Stimulated activated CD4-positive, alpha-beta T cell treated with anti-CD3 and anti-CD28 coated beads, Interleukin-1b, Interleukin-23, amount 100 ng/mL, for 24 hours (primary cell): ENCODE measurements at places on chromosomes 4 and X.
A peak's percentile ranks its signal among the peaks of the same experiment; 100 is the strongest.

DNA sequence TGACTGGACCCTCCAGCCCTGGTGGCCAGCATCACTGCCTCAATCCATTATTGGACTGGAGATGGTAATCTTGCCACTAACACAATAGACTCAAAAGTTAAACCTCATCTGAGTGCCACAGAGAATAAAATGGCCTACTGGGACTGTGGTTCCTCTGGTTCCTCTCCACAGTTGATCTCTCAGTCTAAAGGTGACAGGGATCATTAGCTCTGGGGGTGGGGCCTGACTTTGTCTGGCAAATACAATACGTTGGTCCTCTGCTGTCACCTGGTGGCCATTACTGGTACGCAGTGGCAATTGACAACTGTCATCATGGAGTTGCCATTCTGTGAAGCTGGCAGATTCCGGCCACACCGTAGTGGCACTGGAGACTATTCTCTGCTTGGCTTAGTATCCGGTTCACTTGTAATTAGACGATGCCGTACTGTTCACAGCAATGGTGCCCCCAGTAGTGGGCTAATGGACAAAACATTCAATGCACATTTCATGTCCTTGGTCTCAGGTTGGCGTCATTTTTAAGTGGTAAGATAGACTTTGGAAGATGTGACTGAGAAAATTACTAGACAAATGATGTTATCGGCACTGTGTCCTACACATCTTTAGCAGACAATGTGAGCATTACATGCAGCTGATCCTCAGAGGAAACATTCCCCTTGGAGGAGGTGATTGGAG is 6.7 kb downstream of the FGFBP2 start:
- peak; percentile 78 for DNase-seq

- no peak for DNase-seq
Measured at GRCh38 chr4:55706541-55706940, 70.4 kb upstream of the NMU start.

- no peak for DNase-seq
Measured at GRCh38 chr4:85414972-85415371, 60.0 kb upstream of the ARHGAP24 start.

DNA sequence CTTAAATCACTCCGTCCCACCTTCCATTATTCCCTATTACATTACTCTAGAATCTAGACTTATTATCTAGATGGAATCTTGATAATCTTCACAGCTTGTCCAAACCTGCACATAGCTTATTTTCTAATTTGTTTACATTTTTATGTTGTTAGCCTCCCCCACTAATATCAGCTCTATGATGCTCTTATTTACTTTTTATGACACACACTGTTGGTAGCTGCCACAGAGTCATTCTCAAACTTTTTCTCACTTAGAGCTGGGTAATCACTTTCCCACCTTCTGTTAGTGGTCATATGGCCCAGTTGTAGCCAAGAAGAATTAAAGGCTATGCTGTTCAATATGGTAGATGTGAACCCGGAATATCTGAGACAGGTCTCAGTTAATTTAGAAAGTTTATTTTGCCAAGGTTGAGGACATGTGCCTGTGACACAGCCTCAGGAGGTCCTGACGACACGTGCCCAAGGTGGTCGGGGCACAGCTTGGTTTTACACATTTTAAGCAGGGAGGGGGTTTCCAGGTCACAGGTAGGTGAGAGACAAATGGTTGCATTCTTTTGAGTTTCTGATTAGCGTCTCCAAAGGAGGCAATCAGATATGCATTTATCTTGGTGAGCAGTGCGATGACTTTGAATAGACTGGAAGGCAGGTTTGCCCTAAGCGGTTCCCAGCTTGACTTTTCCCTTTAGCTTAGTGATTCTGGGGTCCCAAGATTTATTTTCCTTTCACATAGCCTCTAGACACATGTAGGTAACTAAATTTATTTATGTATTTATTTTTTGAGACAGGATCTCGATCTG is 7.0 kb upstream of the ADGRA3 start:
- no peak for DNase-seq

DNA sequence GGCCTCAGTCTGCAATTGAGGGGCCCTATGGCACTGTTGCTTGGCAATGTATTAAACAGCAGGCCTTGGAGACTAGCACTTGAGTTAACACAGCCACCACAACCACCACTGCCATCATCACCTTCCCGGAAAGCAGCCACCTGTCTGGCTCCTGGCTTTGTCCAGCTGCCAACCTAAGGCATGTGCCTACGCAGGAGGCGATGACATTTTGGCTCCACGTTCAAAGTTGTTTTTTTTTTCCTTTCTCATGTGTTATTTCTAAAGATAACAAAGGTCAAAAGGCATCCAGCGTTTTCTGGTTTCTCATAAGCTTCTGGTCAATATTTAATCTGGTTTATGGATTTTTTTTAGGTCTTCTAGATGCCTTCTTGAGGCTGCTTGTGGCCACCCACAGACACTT is 7.5 kb downstream of the CLDN2 start:
- DNase-seq, result no peak
